ENCODE measurements at places on chromosomes 16 and 17.

- DNase-seq: no peak
Observed at GRCh38 chr16:72203401-72203800, 31.4 kb upstream of the PMFBP1 start.

DNA sequence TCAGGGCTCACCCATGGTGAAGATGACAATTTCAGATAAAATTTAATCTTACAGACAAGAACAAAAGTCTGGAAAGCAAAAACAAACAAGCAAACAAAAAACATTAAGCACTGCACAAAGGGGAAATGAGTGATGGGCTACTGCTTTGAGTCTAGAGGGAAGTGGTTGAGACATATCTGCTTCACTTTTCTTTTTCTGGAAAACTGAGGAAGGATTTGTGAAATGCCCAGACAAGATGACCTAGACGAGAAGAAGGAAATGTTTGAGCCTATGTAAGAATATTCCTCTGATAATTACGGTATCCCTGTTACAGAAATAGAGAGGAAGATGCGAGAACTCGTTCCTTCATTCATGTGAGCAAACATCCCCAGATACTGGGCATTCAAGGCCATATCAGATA, 11.5 kb upstream of the HYDIN start:
- DNase-seq: no peak

DNA sequence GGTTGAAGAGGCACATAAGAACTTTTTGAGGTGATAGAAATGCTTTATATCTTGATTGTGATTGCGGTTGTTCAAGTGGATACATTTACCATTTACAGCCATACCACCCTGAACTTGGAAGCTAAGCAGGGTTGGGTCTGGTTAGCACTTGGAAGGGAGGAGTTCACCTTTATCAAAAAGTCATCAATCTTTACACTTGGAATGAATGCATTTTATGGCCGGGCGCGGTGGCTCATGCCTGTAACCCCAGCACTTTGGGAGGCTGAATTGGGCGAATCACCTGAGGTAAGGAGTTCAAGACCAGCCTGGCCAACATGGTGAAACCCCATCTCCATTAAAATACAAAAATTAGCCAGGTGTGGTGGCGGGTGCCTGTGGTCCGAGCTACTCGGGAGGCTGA, 9.5 kb upstream of the GJD3 start:
- DNase-seq: no peak

GRCh38 chr17:61839300-61839786, 24.0 kb downstream of the BRIP1 start:
- no peak for DNase-seq

DNA sequence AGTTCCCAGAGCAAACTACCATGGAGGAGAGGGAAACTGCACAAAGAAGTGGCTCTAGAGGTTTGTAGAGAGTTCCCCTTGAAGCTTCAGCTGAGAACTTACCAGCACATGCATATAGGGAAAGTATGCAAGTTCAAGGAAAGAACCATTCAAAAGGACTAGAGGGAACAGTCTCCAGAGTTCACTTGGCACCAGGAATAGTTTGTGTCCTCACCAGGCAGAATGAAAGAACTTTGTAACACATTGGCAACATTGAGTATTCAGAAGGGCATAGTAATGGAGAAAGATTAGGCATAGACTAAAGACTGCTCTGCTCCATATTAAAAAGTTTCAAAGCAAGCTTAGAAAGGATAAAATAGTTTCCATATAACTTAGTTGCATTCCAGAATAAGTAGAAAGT, 155.4 kb upstream of the TOM1L1 start:
- DNase-seq: no peak

DNA sequence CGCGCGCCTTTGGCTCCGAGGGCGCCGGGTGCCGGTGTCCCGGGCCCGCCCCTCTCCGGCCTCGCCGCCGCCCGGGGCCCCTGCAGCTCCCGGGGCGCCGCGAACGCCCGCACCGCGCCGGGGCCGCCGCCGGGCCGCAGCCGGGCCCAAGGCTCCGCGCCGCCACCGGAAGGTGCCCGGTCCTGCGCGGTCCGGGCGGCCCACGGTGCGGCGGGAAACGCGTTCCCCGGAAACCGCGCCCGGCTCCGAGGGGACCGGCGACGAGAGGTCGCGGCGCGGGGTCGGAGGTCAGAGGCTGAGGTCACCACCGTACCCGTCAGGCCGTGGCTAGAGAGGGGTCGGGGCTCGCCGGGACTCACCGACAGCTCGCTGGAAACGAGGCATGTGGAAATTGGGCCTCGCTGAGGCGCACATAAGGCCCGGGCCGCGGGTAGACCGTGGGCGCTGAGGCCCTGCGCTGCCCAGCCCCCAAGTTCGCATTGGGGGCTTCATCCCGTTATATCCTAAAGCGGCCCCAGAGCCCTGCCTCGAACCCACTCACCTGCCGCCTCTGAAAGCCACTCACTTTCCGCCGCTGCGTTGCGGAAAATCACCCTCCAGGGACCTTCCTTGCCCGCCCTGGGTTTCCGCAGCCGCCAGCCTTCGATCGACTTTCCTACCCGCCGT, at the start of gene DUS1L:
DUS1L (minus strand) TSS at position 167 of the 666 bp plus-strand sequence. CDS start 745 bp downstream, outside the sequence.
- no peak for DNase-seq

- DNase-seq: no peak
Observed at GRCh38 chr16:85188822-85189672, 76.8 kb upstream of the CIBAR2 start.

DNA sequence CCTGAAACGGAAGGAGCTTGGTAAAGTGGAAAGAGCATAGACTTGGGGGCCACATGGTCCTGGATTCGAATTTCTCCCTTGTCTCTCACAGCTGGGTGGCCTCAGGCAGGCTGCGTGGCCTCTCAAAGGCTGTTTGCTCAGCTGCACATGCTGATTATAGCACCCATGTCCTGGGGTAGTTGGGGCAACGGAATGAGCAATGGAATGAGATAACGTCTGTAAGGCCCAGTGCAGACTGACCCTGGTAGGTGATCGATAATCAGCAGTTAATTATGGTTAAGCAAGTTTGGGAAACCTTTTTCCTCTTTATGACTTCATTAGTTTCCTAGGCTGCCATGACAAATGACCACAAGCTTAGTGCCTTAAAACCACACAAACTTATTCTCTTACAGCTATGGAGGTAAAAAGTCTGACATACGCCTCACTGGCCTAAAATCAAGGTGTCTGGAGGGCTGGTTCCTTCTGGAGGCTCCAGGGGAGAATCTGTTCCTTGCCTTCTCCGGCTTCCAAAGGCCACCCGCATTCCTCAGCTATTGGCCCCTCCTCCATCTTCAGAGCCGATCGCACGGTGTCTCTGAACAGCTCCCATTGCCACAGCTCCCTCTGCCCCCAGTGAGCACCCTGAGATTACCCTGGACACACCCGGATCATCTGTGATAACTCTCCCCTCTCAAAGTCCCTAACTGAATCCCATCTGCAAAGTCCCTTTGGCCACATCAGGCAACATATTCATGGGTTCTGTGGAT, 294.9 kb upstream of the FOXF1 start:
- no peak for DNase-seq

DNA sequence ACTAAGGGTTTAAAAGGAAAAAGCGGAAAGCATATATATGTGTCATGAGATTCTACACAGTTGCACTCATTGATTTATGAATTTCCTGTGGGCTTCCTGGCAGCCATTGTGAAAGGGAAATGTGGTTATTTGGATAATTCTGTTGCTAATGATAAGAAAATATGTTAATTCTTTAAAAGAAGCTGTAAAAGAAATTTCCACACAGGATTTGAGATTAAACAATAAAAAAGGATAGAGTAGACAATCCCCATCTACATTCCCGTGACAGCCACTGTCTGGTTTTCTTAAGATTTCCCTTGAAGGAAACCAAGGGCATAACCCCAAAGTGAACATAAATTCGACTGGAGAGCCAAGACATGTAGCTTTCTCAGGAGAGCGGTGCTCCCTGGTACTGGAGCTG, 397.5 kb downstream of the CPPED1 start:
- no peak for DNase-seq

DNA sequence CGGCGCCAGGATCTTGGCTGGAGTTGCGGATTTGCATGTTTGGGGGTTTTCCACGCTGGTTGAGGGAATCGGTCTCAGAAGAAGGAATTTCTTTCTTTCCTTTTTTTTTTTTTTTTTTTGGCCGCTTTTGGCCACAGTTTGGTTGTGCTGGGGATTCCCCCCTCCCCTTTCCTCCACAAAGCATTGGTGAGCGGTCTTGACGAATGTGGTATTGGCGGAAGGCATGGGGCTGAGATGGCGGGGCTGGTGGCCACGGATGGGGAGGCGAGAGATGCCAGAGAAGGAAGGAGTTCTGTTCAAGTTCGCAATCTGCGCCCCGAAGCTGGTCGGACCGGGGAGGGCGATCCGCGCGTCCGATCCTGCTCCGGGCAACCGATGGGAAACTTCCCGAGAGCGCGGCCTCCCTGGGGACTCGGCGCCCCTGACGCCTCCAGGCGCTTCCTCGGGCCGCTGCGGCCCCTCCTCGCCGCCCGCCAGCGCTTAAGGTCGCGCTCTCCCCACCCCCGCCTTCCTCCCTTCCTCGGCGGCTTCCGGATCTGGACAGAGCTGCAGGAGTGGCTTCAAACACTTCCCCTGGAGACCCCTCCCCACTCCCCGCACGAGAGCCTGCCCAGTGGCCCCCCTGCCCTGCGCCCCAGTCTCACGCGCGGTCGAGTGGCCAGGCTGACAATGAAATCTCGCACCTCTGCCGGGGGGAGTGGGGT, 43.2 kb downstream of the RAI1 start:
- no peak for DNase-seq

- peak; percentile 63 for DNase-seq
Observed at GRCh38 chr16:96935-97381, 18.9 kb downstream of the MPG start.

- DNase-seq: no peak
Observed at GRCh38 chr16:57038166-57038565, 48.8 kb downstream of the NLRC5 start.

DNA sequence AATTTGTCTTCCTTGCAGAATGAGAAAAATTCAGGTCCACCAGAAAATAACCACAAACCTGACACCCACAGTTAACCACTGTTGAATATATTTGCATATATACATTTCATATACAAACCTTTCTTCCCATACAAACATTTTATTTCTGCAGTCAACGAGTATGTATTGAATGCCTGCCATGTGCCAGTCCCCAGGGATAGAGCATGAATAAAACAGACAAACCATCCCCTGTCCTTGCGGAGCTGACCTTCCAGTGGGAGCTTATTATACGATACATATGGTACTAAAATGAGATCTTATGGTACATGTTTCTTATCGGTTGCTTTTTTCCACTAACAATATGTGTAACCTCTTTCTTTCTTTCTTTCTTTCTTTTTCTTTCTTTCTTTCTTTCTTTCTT, 116.7 kb downstream of the PITPNC1 start:
- no peak for DNase-seq

GRCh38 chr17:57892820-57893595, 43.2 kb upstream of the MRPS23 start:
- DNase-seq: no peak

GRCh38 chr17:29379084-29379991, 10.8 kb upstream of the TAOK1 start:
- DNase-seq: no peak

DNA sequence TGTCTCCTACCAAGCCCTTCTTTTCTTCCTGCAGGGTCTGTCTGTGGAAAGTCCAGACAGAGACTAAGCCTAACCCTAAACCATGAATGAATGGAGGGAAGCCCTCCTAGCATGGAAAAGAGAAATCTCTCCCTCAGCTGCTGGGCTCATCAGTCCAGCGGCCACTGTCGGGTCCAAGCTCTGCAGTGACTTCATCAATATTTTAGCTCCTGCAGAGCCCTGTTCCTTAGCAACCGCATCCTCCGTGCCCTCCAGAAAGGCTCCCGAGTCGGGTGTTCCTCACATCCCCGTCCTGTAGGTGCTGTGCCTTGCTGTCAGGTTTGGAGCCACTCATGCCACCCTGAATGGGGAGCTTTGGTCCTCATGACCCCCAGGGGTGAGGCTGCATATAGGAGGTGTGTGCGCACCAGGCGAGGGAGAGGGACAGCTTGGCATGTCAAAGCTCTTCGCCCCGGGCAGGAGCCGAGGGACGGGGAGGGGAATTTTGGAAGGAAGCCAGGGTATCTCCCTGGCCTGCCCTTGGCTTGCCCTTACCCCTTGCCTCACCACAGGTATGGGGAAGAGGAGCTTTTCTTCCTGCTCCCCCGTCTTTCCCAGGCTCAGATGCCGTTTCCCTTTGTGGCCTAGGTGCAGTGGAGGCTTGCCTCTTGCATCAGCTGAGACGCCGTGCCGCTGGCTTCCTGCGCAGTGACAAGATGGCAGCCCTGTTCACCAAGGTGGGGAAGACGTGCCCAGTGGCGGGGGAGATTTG, 23.9 kb downstream of the SGSM2 start:
- no peak for DNase-seq

- no peak for DNase-seq
Observed at GRCh38 chr16:88527937-88528743, 42.1 kb upstream of the ZC3H18 start.

DNA sequence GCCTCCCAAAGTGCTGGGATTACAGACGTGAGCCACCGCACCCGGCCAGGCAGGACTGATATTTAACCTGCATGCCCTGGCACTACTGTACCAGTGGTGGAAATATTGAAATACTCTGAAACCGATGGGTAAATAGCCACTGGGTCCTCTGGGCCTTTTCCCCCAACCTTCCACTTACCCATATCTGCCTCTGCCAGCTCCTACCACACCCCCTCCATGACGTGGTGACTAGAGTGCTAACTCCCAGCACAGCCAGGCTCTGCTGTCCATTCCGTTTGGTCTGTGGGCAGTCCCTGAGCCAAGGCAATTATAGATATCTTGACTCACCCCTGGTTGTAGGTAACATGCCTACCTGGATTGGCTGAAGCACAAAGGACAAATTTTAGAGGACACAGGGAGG, 187.8 kb downstream of the PRKCB start:
- no peak for DNase-seq

- no peak for DNase-seq
Observed at GRCh38 chr16:4572715-4573114, 16.6 kb downstream of the C16orf96 start.

DNA sequence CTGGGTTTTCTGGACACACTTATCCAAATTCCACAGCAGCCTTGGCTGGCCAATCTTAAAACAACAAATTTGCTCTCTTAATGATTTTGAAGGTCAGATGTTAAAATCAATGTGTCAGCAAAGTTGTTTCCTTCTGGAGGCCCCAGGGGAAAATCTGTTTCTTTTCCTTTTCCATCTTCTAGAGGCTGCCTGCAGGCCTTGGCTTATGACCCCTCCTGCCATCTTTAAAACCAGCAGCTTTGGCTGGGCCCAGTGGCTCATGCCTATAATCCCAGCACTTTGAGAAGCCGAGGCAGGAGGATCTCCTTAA, 3.0 kb downstream of the LGALS9 start:
- no peak for DNase-seq

DNA sequence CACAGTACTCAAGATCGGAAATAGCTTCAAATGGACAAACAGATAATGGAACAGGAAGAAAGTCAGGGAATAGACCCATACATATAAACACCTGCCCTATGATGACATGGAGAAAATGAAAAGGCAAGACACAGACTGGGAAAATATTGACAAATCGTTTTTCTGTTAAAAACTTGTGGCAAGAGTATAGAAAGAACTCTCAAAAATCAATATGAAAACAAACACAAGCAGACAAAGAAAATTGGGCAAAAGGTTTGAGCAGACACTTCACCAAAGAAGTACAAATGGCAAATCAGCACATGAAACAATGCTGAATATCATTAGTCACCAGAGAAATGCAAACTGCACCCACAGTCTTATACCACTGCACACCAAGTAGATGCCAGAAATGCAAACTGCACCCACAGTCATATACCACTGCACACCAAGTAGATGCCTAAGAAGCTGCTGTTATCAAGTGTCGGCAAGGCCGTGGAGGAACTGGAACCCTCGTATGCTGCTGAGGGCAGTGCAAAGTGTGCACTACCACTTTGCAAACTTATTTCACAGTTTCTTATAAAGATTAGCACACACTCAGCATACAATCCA, 123.5 kb upstream of the CHMP6 start:
- no peak for DNase-seq

Measured in NCI-H1694 (cell line).